ENCODE measurements at places on chromosomes 2 and 18.

GRCh38 chr2:209956271-209956670, 46.2 kb upstream of the RPE start:
- DNase-seq: no peak

- DNase-seq: no peak
Measured at GRCh38 chr18:64115881-64116280, 33.0 kb downstream of the LINC00305 start.

DNA sequence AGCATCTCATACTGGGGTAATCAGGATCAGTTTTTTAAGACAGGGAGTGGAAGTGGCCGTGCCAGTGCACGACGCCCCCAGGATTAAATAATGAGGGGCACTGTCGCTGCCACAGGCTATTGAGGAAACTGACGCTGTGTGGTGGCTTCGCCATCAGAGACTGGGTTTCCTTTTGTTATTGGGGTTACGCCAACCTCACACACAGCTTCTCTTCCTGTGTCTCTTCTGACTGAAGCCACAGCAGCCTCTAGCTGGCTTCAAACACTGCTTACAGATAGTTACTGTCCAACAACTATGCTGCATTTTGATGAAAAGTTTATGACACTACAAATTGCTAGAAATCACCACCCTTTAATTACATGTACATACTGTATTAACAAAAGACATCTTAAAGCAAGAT, 521.9 kb upstream of the SALL3 start:
- DNase-seq: no peak

- DNase-seq: peak; percentile 16
Measured at GRCh38 chr2:126761256-126761980, 105.5 kb downstream of the GYPC start.

DNA sequence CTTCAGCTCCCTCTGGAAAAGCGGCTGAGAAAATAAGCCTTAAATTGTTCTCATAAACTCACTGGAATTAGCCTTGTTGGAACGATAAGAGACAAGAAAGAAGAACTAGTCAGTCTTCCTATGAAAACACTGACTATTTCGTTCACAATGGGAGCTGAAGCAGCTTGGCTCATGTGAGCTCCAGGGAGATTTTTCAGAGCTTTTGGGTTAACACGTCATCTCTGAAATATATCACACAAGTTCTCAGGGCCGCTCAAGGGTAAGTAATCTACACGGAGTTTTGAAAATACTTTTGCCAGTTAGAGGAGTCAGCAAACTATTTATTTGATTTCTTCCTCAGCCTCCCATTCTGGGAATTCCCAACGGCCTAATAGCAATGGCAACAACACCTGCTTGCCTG, 316.2 kb upstream of the MGAT5 start:
- no peak for DNase-seq

- no peak for DNase-seq
Measured at GRCh38 chr18:26190506-26190905, 35.7 kb upstream of the TAF4B start.

- no peak for DNase-seq
Measured at GRCh38 chr2:8435608-8436007, 246.2 kb upstream of the ID2 start.

Measured in midbrain (tissue), 1 donor.